Activated CD8-positive, alpha-beta memory T cell treated with anti-CD3 and anti-CD28 coated beads, Interleukin-2, amount 10 ng/mL, durations not matched to agents 7 days and 5 days (primary cell): ENCODE measurements at places on chromosomes 12 and 14.

DNA sequence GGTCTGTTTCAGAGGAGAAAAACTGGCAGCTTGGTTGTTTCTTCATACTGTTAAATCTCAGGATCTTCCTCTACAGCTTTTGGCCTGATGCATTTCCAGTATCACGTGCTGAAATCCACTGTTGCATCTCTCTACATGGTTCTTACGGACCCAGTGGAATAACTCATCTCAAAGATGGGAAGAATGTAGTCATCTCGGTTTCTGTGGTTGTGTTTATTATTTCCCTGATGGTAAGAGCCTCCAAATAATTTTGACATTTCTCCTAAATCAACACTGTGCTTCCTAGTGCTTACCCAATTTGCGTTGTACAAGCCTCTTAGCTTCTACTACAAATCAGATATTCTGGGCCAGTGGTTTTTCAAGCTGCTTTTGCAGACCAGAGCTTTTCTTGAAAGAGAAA, 812.8 kb downstream of the C12orf50 start:
- DNase-seq = no peak

GRCh38 chr14:33532553-33532952, 418.3 kb downstream of the EGLN3 start:
- no peak for DNase-seq

- no peak for DNase-seq
These were observed 30.2 kb upstream of the EVL start for GRCh38 chr14:100034961-100035500.

GRCh38 chr14:45698462-45699134, 445.6 kb upstream of the MIS18BP1 start:
- DNase-seq = no peak

- DNase-seq = no peak
These were observed at the start of gene SYNDIG1L for GRCh38 chr14:74426202-74426582. Gene SYNDIG1L (minus strand): TSS chr14:74426210. CDS start chr14:74409744, 16,466 bp downstream.

DNA sequence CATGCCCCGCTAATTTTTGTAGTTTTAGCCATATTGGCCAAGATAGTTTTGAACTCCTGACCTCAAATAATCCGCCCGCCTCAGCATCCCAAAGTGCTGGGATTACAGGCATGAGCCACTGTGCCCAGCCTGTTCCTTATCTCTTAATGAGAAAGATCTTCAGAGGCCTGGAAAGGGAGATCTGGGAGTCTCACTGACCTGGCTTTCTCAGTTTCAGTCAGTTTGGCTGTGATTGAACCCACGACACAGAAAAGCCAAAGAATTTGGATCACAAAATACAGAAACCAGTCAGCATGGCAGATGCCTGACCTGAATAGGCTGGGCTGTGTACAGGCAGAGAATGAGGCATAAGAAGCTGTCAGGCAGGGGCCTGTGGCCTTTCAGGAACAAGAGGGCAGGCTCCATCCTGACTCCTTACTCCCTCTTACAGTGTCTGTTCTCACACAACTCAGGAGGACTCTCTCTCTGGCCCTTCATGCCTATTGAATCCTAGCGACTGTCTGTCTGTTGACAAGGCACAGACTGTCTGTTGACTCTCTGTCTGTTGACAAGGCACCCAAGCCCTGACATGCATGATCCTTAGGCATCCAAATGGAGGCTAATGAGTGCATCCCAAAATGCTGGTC, 366.5 kb upstream of the CCDC196 start:
- no peak for DNase-seq

DNA sequence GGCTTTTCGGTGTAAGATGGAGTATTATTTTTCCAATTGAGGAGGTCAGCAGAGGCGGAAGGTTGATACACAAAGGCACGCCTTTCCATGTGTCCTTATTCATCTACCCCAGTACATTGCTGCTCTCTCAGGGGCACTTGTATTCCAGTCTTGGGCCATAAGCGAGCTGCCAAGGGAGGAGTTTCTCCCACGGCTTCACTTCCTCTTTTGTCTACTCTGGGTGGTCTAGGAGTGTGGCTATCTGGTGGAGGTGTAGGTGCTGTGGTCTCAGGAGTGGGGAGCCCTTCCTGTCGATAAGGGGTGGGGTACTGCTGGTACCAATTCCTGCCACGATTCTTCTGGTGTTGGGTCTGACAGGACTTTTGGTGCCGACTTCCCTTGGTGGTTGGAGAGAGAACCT, 73.4 kb downstream of the GAS2L3 start:
- DNase-seq = no peak

GRCh38 chr14:101476916-101477553, 84.3 kb upstream of the DIO3 start:
- DNase-seq = no peak

DNA sequence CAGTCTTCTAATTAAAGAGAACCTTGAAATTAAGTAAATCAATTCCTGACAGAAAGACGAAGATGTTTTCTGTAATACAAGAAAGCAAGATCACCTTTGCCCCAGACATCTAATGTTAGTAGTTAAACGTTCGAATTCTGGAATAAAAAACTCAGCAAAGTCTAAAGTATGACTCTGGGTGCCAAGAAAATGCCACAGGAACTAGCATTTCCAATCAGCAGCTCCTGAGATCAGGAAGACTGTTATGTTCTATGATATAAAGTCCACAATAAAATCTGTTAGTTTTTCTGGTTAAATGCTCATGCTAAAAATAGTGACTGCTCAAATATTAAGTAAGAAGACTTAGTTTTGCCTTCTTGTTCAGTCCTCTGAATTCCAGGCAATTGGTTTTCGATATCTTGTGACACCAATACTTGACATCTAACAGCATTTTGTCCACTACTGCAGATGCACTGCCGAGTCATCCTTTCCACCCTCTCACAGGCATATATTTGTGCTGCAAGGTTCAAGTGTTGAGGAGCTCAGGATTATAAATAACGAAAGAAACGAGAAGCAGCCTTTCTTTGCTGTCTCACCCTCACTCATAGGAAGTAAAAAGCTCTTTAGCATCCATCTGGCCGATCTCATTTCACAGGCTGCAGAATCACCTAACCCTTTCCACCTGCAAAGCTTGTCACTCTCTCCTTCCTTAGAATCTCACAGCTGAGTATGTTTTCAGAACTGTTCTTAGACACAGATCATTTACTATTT, 32.0 kb downstream of the SSH1 start:
- DNase-seq = no peak
